CD4-positive, alpha-beta memory T cell (primary cell): ENCODE measurements at places on chromosomes 5 and 9. TPM values are rescaled to one million over a fixed set of nuclear protein-coding genes. Genes with fewer than 3 reads are reported as not detected.

- no peak for DNase-seq
Observed at GRCh38 chr5:105739732-105740131, 1931.0 kb downstream of the EFNA5 start.

DNA sequence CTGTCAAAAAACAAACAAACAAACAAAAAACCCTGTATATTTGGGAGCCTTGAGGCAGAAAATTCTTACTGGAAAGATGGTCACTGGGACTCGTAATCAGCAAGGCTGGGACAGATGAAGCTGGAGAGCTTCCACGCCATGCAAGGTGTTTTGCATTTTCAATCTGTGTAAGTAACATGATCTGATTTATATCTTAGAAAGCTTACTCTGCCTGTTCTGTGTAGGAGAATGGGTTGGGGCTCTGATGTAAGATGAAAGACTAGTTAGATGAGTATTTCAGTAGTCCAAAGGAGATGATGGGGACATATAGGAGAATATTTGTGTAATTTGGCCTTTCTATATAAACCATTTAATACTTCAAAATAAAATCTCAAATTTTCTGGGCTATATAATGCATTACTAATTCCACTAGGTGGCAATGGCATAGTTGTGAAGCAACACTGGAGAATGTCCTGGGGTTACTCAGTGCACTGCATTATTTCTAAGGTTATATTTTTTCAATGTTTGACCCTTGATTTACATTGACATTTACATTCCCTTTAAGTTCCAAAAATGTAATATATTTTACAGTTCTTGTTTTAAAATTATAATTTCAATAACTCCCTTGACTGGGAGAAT, 21.9 kb upstream of the FSD1L start:
- no peak for DNase-seq

DNA sequence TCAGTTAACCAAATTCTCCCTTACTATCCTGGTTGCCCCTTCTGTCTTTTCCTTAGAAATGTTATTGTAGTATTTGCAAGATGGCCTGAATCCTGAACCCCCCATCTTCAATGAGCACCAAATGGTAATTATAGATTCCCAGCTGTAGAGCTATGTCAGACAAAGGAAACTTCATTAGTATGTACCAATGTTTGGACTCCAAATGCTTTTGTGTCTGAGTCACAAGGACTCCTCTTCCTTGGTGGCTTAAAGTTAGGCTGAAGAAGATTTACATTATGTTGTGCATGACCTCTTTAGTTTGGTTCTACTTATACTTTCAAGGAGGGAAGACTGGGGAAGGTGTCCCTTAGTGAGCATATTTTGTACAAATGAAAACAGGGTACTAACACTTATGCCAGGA, 105.9 kb upstream of the CDKN2B start:
- no peak for DNase-seq

DNA sequence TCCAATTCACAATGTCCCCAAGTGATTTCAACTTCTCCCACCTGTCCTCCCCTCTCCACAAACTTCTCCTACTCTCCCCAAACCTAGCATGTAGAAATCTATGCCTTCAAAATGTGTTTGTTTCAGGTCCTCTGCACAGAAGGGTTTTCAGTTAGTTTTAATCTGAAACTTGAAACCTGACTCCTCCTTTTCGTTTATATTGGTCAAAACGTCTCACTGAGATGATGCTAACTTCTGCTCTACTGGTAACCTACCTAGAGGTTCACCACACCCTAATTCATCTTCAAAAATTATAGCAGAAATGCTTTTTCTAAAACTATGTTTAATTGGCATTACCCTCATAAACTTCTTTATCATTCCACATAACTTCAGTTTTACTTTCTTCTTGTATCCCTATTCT, 401.8 kb upstream of the ADAMTS16 start:
- no peak for DNase-seq

GRCh38 chr5:150153957-150154617, 1.6 kb downstream of the PDGFRB start:
- no peak for DNase-seq

DNA sequence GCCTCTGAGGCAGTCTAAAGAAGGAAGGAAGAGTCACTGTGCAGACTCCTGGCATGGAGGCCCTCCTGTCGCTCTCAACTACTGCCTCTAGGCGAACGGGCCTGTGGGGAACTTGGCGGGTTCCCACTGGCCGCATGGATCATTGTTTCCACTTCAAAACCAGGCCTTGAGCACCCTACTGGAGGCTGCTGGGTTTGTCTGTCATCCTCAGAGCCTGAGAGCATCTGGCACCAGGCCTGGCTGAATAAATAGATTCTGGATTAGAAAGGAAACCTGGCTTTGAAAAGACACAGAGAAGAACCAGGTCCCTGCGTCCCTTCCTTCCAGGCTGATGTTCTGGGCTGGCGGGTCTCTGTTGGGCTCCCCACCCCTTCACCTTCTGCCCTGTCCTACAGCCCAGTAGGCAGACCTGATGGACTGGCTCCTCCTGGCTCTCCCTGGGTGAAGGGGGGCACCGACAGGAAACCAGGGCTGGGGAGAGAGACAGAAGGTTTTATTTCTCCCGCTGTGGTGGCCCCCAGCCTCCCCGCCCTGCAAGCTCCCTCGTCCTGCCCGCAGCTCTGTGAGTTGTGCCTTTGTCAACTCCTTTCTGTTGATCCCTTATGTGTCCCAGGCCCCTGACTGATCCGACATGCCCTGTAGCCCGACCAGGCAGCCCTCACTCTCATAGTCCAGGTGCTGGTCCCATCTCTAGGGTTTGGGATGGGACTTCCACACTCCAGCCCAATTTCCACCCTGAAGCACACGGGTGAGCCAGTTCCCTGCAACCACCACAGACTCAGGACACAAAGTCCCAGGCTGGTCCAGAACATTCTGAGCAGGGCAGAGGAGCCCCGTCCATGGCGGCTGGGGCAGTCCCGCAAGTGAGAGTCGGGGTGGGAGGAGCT, 50.1 kb downstream of the ADAMTS2 start:
- DNase-seq, result no peak

DNA sequence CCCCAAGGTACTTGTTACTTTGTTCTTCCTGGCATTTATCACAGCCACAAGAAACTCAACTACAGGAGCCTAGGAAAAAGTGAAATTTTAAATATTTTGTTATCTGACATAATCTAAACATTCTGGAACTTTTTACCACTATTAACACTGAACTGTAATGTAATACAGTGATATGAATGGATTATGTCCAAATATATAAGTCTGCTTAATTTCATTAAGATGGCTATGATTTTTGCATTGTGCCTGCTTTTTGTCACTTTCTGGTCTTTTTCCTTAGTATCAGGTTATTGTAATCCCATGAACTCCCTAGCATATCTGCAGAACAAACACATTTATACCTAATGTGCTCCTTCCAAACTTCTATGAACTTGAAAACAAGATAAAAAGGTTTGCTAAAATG, 35.8 kb downstream of the PJA2 start:
- no peak for DNase-seq

GRCh38 chr9:26262421-26263107, 584.3 kb upstream of the TUSC1 start:
- DNase-seq, result no peak

DNA sequence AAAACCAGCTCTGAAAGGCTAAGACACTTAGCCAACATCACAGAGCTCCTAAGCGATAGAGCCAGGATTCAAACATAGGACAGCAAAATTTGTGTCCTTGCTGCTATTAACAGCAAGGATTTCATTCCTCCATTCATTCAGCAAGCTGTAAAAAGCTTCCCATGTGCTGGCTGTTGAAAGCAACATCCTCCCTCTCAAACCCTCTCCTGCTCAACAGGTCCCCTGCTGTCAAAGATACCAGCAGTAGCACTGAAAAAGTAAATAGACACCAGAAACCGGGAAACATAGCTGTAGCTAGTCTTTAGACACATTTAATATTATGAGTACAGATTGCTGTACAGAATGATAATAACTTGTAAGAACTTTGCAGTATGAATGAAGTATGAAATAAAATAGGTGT, 52.6 kb upstream of the ADAMTSL1 start:
- DNase-seq, result no peak

DNA sequence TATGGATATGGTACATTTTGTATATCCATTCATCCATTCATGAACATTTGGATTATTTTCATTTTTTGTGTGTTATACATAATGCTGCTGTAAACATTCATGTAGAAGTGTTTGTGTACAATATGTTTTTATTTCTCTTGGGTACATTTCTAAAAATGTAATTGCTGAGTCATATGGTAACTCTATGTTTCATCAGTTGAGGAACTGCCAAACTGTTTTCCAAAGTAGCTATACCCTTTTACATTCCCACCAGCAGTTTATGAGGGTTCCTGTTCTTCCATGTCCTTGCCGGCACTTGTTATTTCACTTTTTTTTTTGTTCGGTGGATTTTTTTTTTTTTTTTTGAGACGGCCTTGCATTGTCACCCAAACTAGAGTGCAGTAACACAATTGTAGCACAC, 54.0 kb upstream of the MCCC2 start:
- DNase-seq, result no peak

DNA sequence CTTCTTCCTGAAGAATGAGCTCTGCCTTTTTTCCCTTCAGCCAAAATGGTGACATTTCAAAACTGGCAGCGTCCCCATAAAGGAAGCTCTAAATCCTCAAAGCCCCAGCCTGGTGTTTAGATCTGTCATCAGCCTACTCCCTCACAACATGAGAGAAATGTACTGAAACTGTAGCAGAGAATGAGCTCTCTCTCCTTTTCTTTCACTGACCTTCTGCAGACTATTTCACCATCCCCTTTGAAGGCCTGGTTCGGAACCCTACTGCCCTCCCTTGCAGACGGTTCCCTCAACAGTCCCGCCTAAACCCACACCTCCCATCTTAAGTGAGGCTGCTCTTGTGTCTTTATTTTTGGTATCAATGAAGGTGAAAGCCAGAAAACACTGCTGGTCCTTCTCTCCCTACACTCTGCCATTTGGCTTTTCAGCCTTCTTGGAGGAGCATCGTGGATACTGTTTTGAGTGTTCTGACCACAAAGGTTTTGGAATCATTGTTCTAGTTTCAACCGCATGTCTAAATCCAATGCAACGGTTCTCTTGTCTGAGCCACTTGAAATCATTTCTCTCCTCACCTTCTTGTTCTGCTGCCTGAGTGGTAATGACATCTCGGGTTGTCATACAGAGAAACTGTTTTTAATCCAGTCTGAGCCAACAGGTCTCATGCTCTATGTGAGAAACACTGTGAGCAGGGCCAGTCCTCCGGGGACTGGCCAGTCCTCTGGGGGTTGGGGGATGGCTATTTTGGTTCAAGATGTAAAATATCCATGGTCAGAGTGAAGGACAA, 39.0 kb downstream of the ITK start:
- DNase-seq, result no peak

DNA sequence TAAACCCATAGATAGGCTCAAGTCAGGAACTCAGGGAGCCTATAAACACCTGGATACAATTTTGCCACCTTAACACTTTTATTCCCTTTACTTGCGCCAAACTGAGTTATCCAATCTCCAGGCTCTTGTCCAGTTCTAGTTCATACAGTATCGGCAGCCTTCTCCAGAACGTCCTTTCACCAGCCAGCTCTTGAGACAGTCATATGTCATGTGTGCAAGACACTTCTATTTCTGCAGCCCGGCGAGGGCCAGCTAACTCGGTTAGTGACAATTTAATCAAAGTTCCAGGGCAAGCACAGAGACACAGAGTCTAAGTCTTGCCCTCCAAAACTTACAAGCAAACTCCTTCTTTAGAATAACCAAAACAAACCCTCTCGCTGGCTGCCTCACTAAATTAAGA, 12.9 kb downstream of the ABCA1 start:
- DNase-seq, result no peak

DNA sequence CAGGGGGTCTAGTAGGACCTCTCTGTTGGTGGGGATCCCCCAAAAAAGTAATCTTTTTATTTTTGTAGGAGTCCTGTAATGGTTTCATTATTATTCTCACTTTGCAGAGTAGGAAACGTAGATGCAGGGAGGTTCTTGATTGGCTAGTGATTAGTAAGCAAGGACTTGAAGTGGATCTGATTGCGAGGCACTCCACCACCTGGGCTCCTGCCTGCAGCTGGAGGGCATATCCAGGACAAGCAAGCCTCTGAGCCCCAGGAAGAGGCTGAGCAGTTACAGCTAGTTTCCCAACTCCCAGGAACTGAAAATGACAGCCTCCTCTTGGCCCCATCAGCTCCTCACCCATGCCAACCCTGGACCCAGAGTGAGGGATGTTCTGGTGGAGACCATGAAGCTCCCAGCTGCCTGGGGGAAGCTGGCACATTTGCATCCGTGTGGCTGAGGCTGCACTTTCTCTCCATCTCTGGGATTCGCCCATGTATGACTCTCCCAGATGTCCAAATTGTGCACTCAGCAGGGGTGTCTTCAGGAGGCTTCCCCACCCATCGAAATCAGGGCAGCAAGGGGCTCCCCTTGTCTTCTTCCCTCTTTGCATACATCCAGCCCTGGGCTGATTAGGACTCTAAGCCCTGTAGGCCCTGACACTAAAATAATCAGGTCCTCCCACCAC, 10.2 kb downstream of the KCNIP1 start:
- DNase-seq, result no peak

GRCh38 chr5:164317676-164318075, 812.3 kb downstream of the MAT2B start:
- DNase-seq, result no peak

DNA sequence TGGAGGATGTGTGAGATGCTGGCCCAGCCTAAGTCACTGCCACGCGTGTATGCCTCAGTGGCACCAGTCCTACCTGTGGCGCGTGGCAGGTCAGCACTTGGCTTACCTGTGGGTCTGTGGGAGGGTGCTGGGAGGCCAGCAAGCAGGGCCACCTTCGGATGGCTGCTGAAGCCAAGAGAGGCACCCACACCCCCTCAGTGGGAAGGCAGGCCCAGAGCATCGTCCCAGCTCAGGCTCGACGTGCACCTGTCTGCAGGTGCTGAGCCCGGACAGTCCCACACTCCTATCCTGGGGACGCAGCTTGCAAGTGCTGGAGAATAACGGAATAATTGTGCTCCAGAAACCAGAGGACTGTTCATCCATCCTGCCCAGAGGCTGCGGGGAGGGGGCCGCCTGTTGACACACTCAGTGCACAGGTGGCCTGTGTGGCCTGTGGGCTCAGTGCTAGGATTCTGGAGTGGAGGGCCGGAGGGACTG, 24.0 kb downstream of the NKD2 start:
- no peak for DNase-seq

DNA sequence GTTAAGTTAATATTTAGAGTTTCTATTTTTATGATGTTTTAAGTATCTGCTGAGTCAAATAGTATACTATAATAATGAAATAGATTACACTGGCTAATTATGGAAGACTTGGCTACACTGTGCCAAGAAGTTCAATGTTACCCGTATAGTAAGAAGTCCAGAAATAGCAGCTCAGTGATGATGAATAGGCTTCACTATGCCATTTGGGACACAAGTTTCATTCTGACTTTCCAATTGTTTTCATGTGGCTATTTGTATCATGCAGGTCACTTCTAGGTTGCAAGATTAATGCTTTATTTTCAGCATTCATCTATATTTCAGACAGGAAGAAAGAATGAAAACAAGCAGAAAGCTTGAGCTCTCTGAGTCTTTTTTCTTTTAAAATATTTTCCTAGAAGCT, 194.5 kb upstream of the RIOK2 start:
- no peak for DNase-seq

GRCh38 chr5:121024416-121025311, 560.6 kb downstream of the PRR16 start:
- DNase-seq, result no peak

IRX1 gene
- not detected for total RNA-seq

FANCG gene
- total RNA-seq, result 24.0 TPM

FAM163B gene
- total RNA-seq, result not detected

CXXC5 gene
- 3.6 TPM for total RNA-seq
